ENCODE measurements at places on chromosomes 4 and X. TPM values are rescaled to one million over a fixed set of nuclear protein-coding genes. Genes with fewer than 3 reads are reported as not detected.

The ESX1 gene
- total RNA-seq = not detected

The SHISA3 gene
- 0.58 TPM for total RNA-seq

The PACRGL gene
- total RNA-seq = 21.9 TPM

The PPP2R2C gene
- total RNA-seq = 17.6 TPM

The ADGRG4 gene
- total RNA-seq = not detected

The MTMR8 gene
- 2.0 TPM for total RNA-seq

The FGB gene
- 0.61 TPM for total RNA-seq

The POU4F2 gene
- not detected for total RNA-seq

The RAB39B gene
- total RNA-seq = 47.7 TPM

The GJB1 gene
- total RNA-seq = not detected

The PITX2 gene
- total RNA-seq = 0.95 TPM

The G3BP2 gene
- 112 TPM for total RNA-seq

The CLNK gene
- total RNA-seq = not detected

The FAM114A1 gene
- total RNA-seq = 46.8 TPM

The DCX gene
- not detected for total RNA-seq

The ADH1A gene
- not detected for total RNA-seq

The IRS4 gene
- not detected for total RNA-seq

The NPNT gene
- 0.12 TPM for total RNA-seq

The CYSLTR1 gene
- total RNA-seq = not detected

The ZC4H2 gene
- total RNA-seq = 5.6 TPM

The KCNE5 gene
- 0.32 TPM for total RNA-seq

The HPSE gene
- total RNA-seq = 4.8 TPM

The ANOS1 gene
- not detected for total RNA-seq

The SPATA4 gene
- not detected for total RNA-seq

The PRRG3 gene
- total RNA-seq = not detected

The C4orf51 gene
- total RNA-seq = not detected

The GLUD2 gene
- 0.35 TPM for total RNA-seq

The LRIT3 gene
- total RNA-seq = not detected

The UGT2A1 gene
- total RNA-seq = not detected

The FGFRL1 gene
- total RNA-seq = 21.7 TPM

The CCNB3 gene
- total RNA-seq = 0.54 TPM

The USP51 gene
- 0.67 TPM for total RNA-seq

The SSX4 gene
- total RNA-seq = not detected

The MOB1B gene
- 9.2 TPM for total RNA-seq

The ADAD1 gene
- total RNA-seq = not detected

The SOWAHB gene
- not detected for total RNA-seq

The PSAPL1 gene
- total RNA-seq = not detected

The CT55 gene
- total RNA-seq = not detected

The HSPA4L gene
- 27.0 TPM for total RNA-seq

The FAM199X gene
- total RNA-seq = 36.4 TPM
